Midbrain (tissue), 1 donor: ENCODE measurements at places on chromosomes 7 and 10.
A peak's percentile ranks its signal among the peaks of the same experiment; 100 is the strongest.

DNA sequence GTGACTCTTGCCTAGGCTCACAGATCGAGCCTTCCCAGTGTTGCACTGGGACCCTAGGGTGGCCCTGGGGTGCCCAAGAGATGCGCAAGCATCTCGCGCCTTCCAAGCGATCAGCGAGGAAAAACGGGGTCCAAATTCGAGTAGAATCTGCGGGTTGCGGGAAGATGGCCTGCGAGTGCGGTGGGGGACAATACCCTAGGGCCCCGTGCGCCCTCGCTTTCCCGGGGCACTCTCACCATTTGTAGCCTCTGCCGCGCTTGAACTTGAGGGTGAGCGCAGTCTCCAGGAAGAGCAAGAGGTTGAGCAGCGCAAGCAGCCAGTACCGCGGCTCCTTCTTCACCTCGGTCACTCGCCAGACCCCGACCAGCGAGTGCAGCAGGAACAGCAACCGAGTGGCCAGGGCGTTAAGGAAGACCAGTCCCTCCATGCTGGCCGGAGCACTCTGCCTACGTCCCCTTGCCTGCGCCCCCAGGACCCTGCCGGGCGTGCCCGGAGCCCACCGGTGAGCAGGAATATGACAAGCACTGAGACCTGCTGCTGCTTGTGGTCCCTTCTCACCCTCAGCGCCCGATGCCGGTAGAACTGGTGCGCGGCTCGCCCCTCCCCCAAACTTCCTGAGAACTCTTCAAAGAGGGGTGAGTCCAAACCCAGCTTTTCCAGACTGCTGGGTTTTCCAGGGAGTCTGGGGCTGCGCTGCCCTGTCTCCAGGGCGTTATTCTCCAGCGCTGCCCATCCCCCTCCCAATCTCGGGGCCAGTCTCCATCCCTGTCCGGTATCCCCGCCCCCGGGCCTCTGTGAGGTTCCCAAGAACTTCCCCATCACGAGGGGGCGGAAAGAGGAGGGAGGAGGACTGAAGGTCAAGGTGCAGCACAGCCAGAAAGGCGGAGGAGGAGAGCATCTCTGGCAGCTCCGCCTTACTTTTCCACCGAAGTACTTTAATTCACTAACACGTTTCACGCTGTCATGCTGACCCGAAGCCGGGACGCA is at the start of gene TMEM26:
Gene TMEM26, minus strand, starts transcription at position 727 of the 987 bp plus-strand sequence. Its CDS starts 300 bp downstream, at position 427.
- DNase-seq = peak; percentile 25

GRCh38 chr7:86745013-86745745 is 101.5 kb downstream of the GRM3 start:
- no peak for DNase-seq

- DNase-seq = no peak
Observed at GRCh38 chr10:47042199-47042473, 130.9 kb downstream of the PTPN20 start.

DNA sequence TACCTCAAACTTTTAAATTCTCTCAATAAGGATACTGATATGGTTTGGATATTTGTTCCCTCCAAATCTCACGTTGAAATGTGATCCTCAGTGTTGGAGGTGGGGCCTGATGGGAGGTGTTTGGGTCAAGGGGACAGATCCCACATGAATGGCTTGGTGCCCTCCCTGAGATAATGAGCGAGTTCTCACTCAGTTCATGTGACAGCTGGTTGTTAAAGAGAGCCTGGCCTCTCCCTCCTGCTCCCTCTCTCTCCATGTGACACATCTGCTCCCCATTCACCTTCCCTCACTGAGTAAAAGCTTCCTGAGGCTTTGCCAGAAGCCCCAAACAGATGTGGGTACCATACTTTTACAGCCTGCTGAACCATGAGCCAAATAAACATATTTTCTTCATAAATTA is 19.2 kb downstream of the ABCB4 start:
- DNase-seq = no peak

DNA sequence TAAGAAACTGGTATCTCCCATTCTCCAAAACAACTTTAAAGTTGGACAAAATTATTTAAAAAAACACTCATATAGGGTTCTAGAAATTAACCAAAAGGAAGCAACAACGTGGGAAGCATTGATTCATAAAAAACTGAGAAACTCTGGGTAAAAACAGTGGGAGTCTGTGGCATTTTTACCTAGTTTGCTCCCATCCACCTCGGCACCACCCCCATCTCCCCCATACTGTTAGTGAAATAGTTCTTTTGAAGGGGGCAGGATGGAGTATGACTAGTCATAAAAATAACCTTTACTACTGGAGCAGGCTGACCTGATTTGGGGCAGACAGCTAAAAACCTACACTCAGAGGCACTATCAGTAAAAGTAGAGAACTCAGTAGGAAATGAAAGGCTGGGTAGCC is 123.2 kb downstream of the AVL9 start:
- DNase-seq = no peak

- no peak for DNase-seq
Observed at GRCh38 chr10:132962623-132963429, 20.5 kb upstream of the CFAP46 start.

GRCh38 chr10:17787087-17787961 is 21.8 kb upstream of the MRC1 start:
- no peak for DNase-seq

- DNase-seq = no peak
Observed at GRCh38 chr10:110413903-110414547, 83.7 kb upstream of the DUSP5 start.

DNA sequence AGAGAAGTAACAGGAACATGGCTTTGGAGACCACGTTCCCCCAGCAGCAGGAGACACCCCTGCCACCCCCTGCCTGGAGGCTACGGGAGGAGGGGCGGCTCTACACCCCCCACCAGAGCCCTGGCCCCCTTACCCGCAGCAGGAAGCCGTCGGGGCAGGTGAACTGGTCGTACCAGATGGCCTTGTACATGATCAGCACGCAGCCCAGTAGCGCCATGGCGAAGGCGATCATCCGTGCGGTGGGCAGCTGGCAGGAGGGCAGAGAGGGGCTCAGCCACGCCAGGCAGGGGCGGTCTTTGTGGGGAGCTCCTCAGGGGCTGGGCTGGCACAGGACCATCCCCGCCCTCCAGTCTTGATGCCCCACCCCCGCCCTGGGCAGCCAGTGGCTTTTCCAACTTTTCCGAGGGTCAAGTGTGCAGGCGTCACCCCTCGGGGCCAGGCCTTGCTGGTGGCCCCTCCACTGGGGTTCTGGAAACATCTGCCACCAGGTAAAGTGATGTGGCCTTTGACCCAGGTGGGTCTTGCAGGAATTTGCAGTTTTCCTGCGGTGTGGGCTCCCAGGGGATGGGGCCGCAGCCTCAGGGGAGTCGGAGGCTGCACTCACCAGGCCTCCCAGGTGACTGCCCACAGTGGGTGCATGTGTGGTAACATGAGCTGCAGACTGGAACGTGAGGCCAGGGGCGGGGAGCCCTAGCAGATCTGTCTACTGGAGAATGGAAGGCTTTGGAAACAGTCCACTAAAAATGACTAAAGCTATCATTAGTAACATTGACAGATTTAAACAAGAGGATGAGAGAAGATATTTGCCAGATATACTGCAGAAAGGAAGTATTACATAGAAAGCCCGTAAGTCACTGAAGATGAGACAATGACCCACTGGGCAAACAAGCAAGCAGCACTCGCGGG is 9.7 kb downstream of the CALY start:
- no peak for DNase-seq

DNA sequence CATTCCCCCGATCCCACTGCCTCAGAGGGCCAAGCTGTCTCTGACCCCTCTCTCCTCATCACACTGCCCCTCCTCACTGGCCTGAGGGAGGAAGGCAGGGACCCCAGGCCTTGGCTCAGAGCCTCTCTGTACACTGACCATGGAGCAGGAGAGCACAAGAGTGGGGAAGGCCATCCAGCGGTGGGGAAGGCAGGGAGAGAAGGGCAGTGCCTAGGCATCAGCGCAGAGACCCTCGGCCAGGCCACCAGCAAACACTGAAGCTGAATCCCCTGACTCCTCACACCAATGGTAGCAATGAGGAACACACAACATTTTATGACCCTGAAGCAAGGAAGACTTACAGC is 14.8 kb downstream of the OGDHL start:
- no peak for DNase-seq

- no peak for DNase-seq
Observed at GRCh38 chr7:101442426-101443070, 79.9 kb downstream of the COL26A1 start.

GRCh38 chr10:31977440-31978155 is 49.0 kb upstream of the ARHGAP12 start:
- DNase-seq = peak; percentile 27

DNA sequence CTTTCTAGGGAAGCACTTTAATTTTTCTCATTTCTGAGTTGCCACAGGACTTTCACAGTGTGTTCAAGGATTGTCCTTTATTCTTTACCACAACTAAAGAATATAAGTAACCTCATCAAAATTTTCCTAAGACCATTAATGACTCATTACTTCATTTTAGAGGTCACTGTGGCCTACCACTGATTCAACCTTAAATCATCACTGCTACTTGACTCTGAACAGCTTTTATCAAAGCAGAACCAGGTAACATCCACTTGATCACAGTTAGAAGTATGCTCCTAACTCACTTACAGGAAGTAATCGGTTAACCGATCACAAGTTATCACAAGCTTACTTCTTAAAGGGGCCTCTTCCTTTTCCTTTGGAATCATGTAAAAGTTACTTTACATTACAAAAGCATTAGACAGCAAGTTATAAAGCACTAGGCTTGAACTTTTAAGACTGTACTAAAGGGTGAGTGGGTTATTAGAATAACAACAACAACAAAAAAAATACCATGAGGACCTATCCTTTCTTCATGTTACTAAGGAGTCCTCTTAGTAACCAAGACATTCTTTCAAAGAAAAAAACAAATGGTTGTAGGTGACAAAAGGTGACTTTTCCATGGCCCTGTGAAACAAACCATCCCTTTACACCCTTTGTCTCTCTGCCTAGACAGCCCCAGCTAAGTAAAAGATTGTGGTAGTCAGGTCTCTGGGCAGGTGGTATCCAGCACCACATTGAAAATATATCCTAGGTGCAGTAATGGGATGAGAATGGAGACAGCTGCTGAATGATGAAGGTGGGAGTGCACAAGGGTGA is 40.0 kb upstream of the PDK4 start:
- DNase-seq = no peak

DNA sequence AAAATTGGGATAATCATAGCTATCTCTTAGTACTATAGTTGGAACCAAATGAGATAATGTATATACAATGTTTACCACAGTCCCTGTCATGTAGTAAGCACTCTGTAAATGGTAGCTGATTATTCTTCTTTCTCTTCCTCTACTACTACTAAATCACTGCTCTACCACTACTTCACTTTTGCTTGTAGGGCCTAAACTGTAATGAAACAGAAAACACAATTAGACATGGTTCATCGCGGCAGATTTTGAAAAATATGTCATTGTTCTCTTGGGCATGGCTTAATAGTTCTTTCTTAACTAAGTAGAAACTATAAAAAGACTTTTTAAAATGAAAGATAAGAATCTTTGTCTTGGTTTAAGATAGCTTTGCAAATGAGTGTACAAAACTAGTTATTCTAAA is 34.9 kb downstream of the R3HCC1L start:
- no peak for DNase-seq

- no peak for DNase-seq
Observed at GRCh38 chr7:39365751-39366295, 200.4 kb upstream of the YAE1 start.

- DNase-seq = no peak
Observed at GRCh38 chr10:5575144-5575481, 50.4 kb downstream of the CALML3 start.

DNA sequence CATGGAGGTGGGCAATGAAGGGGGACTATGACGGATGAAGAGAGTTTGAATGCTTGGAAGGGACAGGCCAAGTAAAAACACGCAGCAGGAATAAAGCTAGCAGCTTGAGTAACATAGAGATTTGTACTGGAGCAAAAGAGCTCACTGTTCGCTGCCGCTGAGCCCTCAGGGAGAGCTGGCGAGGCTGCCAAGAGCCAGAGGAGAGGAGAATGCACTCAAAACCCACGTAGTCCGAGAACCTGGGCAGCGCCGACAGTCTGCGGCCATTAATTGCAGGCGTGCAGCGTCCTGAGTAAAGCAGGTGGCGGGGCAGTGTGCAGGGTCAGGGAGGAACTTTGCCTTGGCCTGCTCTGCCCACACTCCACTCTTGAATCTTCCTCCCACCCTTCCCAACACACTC is 68.2 kb downstream of the SLC37A3 start:
- peak; percentile 32 for DNase-seq

DNA sequence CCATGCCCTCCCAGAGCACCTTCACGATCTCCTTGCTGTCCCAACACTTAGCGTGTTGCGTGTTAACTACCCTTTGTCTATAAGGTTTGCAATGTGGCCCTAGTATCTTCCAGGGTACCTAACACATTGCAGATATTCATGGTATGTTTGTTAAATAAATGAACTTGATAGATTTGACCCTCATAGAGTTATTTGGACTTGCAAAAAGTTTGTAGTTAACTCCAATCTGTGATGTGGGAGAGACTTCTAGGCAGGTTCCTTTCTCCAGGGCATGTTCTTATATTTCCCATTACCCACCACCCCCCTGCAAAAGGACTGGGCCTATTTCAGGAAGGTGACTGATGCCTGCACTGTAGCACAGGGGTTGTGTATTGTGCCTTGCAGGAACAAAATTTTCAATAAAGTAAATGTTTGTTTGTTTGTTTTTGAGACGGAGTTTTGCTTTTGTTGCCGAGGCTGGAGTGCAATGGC is 612 bp downstream of the HILPDA start:
- no peak for DNase-seq

GRCh38 chr7:3141326-3141725 is 97.7 kb upstream of the CARD11 start:
- no peak for DNase-seq

GRCh38 chr10:52447931-52448353 is 133.9 kb downstream of the DKK1 start:
- no peak for DNase-seq

DNA sequence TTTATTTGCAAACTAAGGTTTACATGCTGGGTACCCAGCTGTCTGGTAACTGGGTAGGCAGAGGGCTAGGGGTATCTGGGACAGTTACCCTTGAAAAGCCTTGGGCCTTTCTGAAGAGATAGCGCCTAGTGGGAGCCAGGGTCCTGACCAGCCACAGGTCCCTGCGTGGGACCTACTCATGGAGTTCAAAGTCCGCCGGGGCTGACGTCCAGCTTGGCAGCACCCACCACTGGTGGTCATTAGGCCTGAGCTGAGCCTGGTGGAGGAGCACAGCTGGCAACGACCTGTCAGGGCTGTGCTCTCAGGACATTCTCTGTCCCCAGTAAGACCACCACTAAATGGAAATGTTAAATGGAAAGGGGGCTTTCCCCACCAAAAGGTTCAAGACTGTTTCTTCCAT is 20.0 kb downstream of the GUSB start:
- no peak for DNase-seq

- peak; percentile 69 for DNase-seq
Observed at GRCh38 chr10:98309366-98310355, 41.7 kb upstream of the LOXL4 start.
